ENCODE measurements at places on chromosomes 7 and 10.

GRCh38 chr10:131822013-131822691 is 78.7 kb upstream of the PPP2R2D start:
- DNase-seq, result no peak

- DNase-seq, result no peak
Observed at GRCh38 chr7:158448430-158449100, 139.1 kb downstream of the PTPRN2 start.

DNA sequence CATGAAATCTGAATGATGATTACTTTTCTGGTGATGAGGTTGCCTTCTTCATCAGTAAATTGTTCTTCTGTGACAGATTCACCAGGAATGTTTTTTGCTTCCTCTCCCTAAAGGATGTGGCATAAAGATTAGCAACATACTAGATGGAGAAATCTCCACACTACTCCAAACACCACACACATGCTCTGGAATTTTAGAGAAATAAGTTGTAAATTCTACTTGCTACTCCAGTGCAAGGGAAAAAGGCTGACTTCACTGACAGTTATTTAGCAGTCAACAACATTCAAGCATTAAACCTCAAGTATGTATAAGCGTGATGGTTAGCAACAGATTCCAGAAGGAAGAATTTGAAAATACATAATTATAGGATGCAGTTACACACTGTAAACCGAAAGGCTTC is 137.9 kb upstream of the CCDC6 start:
- no peak for DNase-seq

GRCh38 chr10:17316488-17317170 is 88.6 kb downstream of the VIM start:
- no peak for DNase-seq

Measured in activated CD4-positive, alpha-beta T cell treated with anti-CD3 and anti-CD28 coated beads for 36 hours (primary cell).